Chondrocyte (in vitro differentiated cells): ENCODE measurements at places on chromosomes 1 and 21. TPM values are rescaled to one million over a fixed set of nuclear protein-coding genes. Genes with fewer than 3 reads are reported as not detected.

TMPRSS15 gene
- total RNA-seq = 0.97 TPM in 1 of 3 replicates, not detected in the others

LRRC38 gene
- total RNA-seq = not detected in 3 replicates

- DNase-seq = no peak
Measured at GRCh38 chr1:167645625-167646414, 15.8 kb downstream of the RCSD1 start.

GRCh38 chr1:245156041-245156735, 1.4 kb downstream of the KIF26B start:
- peak; percentile 93 for DNase-seq

- DNase-seq = no peak
Measured at GRCh38 chr1:3310718-3311400, 143.6 kb upstream of the ARHGEF16 start.

S100A3 gene
- 6.5 to 10.8 TPM (median 8.7 TPM) in 3 replicates for total RNA-seq

DNA sequence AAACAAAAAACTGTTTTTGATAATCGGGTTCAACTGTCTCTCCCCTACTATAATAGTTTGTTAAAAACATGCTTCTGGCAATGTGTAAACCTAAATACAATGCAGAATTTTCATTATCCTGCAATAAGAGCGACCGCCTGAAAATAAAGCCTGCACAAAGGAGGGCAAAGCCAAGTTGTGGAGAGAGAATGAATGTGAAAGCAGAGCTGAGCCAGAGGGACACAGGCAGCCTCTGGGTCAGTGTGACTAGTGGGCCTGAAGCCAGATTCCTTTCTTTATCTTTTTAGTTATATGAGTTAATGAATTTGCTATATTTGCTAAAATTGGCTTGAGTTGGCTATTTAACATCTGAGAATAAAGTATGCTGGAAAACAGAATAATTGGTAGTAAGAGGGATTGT, 615.2 kb downstream of the PLA2G4A start:
- no peak for DNase-seq

LCK gene
- total RNA-seq = not detected in 3 replicates

UQCRHL gene
- total RNA-seq = 1.3 to 1.5 TPM (median 1.3 TPM) in 3 replicates

DNA sequence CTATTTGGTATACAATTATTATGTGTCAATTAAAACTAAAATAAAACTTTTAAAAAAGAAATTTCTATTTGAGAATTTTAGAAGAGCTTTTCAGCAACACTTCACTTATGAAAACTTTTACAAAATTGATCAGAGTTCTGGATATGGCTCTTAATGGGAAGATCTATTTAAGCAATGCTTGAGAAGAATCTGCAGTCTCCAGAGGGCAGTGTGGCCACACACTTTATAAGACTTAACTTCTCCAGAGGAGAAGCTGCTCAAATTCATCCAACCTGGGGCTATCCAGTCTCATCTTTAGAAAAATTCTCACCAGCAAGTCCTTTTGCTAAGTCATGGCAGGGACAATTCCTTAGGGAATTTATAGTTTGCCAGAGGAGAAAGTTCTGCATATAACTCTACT, 25.2 kb upstream of the AGO1 start:
- DNase-seq = no peak
